Mesothelial cell of epicardium (in vitro differentiated cells): ENCODE measurements at places on chromosomes 4 and X. TPM values are rescaled to one million over a fixed set of nuclear protein-coding genes. Genes with fewer than 3 reads are reported as not detected.

AKAP14 gene
- not detected in 3 replicates for total RNA-seq

PLXNA3 gene
- total RNA-seq: 126 to 133 TPM (median 128 TPM) in 3 replicates

ZBTB33 gene
- 20.3 to 21.5 TPM (median 20.6 TPM) in 3 replicates for total RNA-seq

TEX13B gene
- not detected in 3 replicates for total RNA-seq

GJB1 gene
- 0.11 TPM in 1 of 3 replicates, not detected in the others for total RNA-seq

PAK3 gene
- total RNA-seq: 4.0 to 4.2 TPM (median 4.2 TPM) in 3 replicates

DNA sequence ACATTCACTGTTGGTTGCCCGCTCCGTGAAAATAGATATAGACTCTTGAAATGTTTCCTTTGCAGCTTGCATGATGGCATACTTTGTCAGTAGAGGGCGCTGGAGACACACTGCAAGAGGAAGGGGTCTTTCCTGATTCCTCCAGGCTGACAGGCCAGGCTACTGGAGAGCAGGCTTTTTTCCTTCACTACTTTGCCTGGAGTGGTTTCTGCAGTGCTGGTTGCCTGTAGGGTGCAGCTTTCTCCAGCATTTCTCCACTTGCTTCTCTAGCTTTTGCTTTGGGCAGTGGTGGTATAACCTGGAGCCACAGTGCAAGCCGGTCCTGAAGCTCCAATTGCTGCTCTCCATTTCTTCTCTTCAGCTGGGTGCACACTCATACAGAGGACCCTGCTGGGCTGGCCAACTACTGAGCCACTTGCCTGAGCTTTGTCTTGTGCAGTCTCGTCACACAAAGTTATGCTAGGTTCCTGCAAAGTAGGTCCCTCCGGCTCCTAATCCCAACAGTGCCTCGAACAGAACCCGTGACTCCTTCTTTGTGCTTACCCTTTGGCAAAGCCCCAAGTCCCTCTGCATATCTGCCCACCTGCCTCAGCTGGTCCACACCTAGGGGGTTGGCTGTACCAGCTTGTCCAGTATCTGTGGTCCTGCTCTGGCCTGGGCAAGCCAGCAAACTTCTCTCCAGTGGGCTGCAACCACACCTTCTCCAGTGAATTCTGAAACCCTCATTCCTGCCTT lies 46.3 kb downstream of the RASSF6 start:
- peak; percentile 48 for DNase-seq
- peaks cover 7% of the 10 kb centered on the region for H3K4me1 ChIP-seq
- peaks cover 1% of the 10 kb centered on the region for H3K36me3 ChIP-seq
- H3K4me3 ChIP-seq: no peak overlapping the region
- no peaks in the 10 kb centered on the region for H3K27me3 ChIP-seq

DNA sequence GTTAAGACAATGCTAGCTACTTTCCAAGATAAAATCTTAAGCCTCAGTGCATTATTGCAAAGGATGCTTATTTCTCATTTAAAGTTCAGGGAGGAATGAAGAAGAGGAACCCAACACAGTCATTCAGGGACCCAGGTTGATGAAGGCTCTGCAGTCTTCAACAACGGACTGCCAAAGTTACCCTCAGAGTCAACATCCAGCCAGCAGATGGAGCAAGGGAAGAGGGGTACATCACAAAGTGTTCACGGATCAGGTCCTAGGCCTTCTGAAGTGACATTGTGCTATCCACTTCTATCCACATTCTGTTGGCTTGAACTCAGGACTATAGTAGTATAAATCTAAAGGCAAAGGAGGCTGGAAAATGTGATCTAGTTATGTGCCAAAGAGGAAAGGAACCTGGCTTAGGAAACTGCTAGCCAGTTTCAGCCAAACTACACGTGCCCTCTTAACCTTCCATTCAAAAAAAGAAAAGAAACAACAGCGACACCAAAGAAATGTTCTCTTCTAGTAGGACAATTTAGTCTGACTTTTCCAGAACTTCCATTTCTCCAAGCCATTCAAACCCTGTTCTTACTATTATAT lies 28.8 kb downstream of the NKX6-1 start:
- no peaks in the 10 kb centered on the region for H3K4me1 ChIP-seq
- no peak overlapping the region for H3K27ac ChIP-seq
- H3K27me3 ChIP-seq: peaks cover 36% of the 10 kb centered on the region
- H3K36me3 ChIP-seq: no peaks in the 10 kb centered on the region

DNA sequence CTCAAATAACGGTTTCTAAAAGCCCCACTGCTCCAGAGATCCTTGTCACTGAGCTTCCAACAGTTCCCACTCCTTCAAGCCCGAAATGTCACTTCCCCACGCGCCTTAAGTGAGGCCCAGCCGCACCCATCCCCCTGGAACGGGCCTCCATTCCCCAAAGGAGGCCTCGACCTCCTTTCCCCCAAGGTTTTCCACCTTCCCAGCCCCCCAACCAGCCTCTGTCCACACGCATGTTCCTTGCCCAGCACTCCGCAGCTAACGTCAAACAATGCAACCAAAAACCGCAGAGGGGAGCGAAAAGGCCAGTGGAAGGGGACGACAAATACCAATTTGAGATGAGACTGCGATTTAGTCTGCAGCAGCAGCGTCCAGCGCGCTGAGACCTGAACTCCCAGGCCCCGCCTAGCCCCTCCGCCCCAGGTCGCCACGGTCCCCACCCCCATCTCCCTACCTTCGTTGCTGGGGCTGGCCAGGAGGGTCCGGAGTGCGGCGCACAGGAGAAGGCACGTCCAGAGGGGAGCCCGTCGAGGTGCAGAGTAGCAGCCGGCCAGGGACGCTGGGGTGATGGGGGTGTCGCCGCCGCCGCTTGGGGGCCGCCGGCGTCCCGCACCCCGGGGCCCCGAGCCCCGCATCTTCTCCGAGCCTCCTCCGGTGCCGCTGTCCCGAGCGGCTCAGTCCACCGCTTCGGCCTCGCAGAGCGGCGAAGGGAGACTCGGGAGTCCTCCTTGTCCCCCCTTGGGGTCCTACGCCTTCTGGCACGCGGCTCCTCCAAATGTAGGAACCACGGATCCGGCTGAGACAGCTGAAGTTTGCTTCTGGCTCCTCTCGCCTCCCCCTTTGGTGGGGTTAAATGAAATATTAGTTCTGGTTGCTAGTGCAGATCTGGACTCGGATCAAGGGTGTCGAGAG lies 924 bp downstream of the EPHA5 start:
- peaks cover 87% of the 10 kb centered on the region for H3K27me3 ChIP-seq
- H3K4me1 ChIP-seq: peaks cover 25% of the 10 kb centered on the region
- peak overlapping the region; percentile 72 for H3K4me3 ChIP-seq
- no peaks in the 10 kb centered on the region for H3K36me3 ChIP-seq
- no peak overlapping the region for H3K27ac ChIP-seq

DNA sequence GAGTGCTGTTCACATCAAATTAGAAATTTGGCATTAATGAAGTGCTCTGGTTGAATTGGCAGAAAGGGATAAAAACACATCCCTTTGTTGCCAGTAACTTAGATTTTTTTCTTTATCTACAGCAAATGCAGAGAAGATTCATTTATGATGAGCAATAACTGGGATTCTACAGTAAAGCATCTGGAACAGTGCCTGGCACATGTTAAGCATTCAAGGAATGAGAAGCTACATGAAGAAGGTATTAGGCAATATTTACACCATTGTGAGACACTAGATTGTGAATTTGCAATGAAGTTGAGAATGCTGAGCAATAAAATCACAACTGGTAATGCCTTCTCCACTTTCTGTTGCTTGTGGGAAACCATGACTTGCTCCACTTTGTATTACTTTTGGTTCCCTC lies 33.5 kb downstream of the PCDH19 start:
- peaks cover 7% of the 10 kb centered on the region for H3K27me3 ChIP-seq
- no peaks in the 10 kb centered on the region for H3K36me3 ChIP-seq
- H3K27ac ChIP-seq: no peak overlapping the region
- no peak for DNase-seq

DNA sequence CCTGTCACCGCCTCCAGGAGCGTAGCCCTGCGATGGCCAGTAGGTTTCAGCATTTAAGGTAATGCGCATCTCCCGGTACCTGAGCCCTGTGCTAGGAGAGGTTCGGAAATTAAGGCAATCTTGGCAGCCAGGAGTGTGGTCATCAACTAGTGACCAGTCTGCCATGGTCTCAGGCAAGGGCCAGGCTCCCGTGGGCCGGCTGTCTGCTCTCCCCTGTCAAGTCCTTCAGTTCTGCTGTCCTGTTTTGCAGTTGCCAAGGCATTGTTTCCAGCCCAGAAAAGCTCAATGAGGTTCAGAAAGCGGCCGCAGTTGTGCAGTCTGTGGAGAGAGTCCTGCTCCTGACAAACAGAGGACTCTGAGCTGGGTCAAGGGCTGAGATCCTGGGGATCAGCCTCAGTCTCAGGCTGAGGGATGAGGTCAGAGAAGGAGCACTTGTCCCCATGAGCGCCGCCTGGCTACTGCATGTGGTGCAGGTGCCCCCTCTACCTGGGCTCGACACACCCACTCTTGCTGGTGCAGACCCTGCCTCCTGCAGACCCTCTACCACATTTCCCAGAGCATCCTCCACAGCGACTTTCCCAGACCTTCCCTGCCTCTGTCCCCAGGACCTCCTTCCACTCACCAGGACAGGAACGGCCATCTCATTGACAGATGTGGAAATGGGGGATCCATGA lies 53.4 kb upstream of the PSAPL1 start:
- no peak overlapping the region for H3K4me3 ChIP-seq
- no peak for DNase-seq
- H3K36me3 ChIP-seq: no peaks in the 10 kb centered on the region
- no peak overlapping the region for H3K27ac ChIP-seq

DNA sequence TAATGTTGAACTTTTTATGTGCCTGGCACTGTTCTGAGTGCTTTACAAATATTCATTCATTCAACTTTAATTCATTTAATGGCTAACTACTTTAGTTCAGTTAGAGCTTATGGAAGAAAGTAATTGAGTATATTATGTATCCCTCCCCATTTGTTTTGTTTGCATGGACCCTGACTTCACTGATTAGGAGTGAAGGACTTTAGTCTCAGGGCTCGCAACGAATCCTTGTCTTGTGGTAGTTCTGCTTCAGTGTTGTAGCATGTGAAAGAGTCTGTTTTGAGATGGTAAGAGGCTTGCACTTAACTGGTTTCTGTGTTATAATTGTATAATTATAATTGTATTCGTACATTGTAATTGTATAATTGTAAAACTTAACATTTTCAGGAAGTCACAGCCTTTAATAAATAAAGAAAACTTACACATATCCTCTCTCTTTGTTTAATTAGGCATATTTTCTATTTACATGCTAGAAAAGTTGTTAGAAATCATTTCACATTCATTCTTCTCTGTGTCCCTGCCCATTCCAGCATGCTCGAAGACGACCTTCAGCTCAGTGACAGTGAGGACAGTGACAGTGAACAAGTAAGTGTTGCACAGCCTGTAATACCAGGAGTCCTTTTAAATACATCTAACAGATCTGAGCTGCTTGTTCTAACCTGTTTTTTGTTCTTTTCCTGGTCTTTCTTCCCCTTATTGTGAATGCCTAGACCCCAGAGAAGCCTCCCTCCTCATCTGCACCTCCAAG lies 115.1 kb downstream of the KLHL8 start:
- no peak for DNase-seq
- no peaks in the 10 kb centered on the region for H3K27me3 ChIP-seq
- no peak overlapping the region for H3K27ac ChIP-seq
- H3K36me3 ChIP-seq: peaks cover 4% of the 10 kb centered on the region
- H3K4me1 ChIP-seq: peaks cover 25% of the 10 kb centered on the region
- H3K4me3 ChIP-seq: no peak overlapping the region

GRCh38 chr4:161486461-161486860 lies 677.3 kb downstream of the FSTL5 start:
- DNase-seq: no peak
- peaks cover 6% of the 10 kb centered on the region for H3K4me1 ChIP-seq
- H3K4me3 ChIP-seq: no peak overlapping the region
- H3K27ac ChIP-seq: no peak overlapping the region

DNA sequence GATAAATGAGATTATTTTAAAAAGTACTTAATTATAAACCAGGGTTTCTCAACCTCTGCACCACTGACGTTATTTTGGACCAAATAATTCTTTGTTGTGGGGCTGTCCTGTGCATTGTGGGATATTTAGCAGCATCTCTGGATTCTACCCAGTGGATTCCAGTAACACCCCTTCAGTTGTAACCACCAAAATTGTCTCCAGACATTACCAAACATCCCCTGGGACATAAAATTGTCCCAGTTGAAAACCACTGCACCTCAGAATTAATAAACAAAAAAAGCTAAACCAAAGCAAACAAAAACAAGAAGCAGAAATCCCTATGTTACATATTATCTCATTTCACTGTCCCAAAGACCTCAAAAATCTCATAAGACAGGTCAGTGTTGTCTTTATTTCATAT lies 54.2 kb upstream of the GIMD1 start:
- no peaks in the 10 kb centered on the region for H3K27me3 ChIP-seq
- no peak for DNase-seq
- H3K36me3 ChIP-seq: no peaks in the 10 kb centered on the region
- no peak overlapping the region for H3K4me3 ChIP-seq
- peak overlapping the region; percentile 73 for H3K27ac ChIP-seq

- peaks cover 26% of the 10 kb centered on the region for H3K4me1 ChIP-seq
- H3K4me3 ChIP-seq: peak within 1 kb of the TSS; percentile 100
- no peaks in the 10 kb centered on the region for H3K36me3 ChIP-seq
Measured at GRCh38 chr4:151014521-151015458, at the start of gene LRBA. LRBA (minus strand) TSS chr4:151015284; CDS start chr4:151014642, 642 bp downstream.

DNA sequence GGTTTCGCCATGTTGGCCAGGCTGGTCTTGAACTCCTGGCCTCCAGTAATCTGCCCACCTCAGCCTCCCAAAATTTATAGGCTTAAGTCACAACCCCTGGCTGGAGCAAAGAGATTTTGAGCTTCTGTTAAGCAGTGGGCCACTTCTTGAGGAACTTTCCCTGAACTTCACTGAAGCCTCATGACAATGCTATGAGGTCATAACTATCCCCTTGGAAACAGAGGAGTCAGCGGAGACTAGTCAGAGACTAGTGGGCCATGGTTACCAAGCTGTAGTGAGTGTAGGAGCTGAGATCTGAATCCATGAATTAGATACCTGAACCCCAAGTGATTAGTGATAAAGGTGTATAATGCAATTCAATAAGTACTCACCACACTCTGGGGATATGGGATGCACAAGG lies 145.1 kb upstream of the MSX1 start:
- H3K27me3 ChIP-seq: no peaks in the 10 kb centered on the region
- no peak for DNase-seq
- peaks cover 32% of the 10 kb centered on the region for H3K4me1 ChIP-seq
- no peaks in the 10 kb centered on the region for H3K36me3 ChIP-seq
- H3K27ac ChIP-seq: peak overlapping the region; percentile 44

GRCh38 chrX:11137543-11138139 lies 26.5 kb downstream of the HCCS start:
- no peaks in the 10 kb centered on the region for H3K36me3 ChIP-seq
- no peak overlapping the region for H3K4me3 ChIP-seq
- DNase-seq: no peak
- no peaks in the 10 kb centered on the region for H3K27me3 ChIP-seq
